ENCODE measurements at places on chromosomes 7 and 10.

GRCh38 chr7:152354061-152354460 is 81.7 kb downstream of the KMT2C start:
- no peaks in the 10 kb centered on the region for H3K27me3 ChIP-seq
- no peak overlapping the region for H3K4me3 ChIP-seq
- H3K36me3 ChIP-seq, result peaks cover 53% of the 10 kb centered on the region

DNA sequence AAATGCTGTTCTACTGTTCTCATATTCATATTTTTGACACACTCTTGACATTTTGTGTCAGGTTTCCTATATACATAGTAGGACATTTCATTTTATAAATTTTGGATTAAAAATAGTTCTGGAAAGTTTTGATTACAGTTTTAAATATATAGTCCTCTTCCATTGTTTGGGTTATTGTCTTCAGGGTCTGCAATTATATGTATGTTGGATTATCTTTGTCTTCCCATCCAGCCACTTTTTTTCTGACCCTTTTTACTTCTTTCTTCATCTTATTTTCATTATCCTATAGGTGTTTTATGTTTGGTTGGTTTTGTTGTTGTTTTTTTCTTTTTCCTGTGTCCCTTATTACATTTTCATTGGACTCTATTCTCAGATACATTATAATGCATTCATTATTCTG is 71.1 kb upstream of the CCDC6 start:
- H3K27me3 ChIP-seq, result no peaks in the 10 kb centered on the region
- H3K4me1 ChIP-seq, result no peaks in the 10 kb centered on the region
- no peak overlapping the region for H3K4me3 ChIP-seq
- no peak overlapping the region for H3K27ac ChIP-seq
- no peaks in the 10 kb centered on the region for H3K36me3 ChIP-seq
- no peak for DNase-seq

- H3K4me1 ChIP-seq, result peaks cover 31% of the 10 kb centered on the region
- H3K4me3 ChIP-seq, result no peak overlapping the region
- no peak for DNase-seq
- H3K36me3 ChIP-seq, result peaks cover 67% of the 10 kb centered on the region
- H3K27ac ChIP-seq, result no peak overlapping the region
Observed at GRCh38 chr7:149021725-149022062, 6.6 kb downstream of the PDIA4 start.

DNA sequence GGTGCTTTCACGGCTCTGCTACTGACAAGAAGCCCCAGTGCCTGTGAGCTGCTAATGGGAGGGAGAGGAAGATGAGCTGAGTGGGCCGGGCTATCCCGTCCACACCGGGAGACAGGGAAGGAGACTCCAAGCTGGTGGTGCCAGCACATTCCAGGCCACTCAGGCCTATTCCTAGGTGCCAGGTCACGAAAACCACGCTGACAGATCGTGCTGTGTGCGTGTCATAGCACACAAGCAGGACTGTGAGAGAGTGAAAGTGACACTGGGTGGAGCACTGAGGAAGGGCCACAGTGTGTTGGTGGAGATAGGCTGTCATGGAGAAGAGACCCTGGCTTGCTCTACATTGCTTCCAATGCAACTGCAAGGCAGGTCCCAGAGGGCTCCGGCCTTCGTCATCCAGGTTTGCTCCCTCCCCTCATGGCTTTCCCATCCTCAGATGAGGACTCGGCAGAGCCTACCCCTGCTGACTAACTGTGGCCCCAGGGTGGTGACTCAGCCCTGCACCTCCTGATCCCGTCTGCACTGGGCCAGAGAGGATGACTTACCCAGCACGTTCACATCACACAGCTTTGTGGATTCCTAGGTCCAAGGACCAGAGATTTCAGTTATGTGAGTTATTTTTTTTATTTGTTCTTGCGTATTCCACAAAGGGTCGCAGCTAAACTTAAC is 167.3 kb downstream of the EGFR start:
- no peaks in the 10 kb centered on the region for H3K4me1 ChIP-seq
- H3K27ac ChIP-seq, result no peak overlapping the region
- DNase-seq, result no peak
- H3K27me3 ChIP-seq, result peaks cover 4% of the 10 kb centered on the region
- H3K4me3 ChIP-seq, result no peak overlapping the region
- no peaks in the 10 kb centered on the region for H3K36me3 ChIP-seq

GRCh38 chr7:80830584-80831285 is 88.1 kb downstream of the SEMA3C start:
- H3K4me1 ChIP-seq, result no peaks in the 10 kb centered on the region
- H3K36me3 ChIP-seq, result no peaks in the 10 kb centered on the region
- no peaks in the 10 kb centered on the region for H3K27me3 ChIP-seq
- no peak for DNase-seq
- H3K4me3 ChIP-seq, result no peak overlapping the region

DNA sequence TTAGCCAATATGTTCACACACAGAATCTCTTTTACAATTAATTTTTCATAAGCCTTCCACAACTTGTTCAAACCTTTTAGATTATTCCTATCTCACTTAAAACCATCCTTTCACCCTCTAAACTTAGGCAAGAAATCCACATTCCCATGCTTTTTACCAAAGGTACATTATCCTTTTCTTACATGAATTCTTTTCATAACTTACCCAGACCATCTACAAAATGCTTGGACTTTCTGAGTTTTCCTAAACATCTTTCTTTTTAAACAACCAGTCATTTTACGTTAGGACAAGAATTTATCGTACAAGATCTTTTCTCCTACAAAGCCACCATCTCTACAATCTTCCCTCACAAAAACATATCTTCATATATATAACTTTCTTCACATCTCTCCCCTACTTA is 18.8 kb upstream of the GARS1 start:
- peaks cover 82% of the 10 kb centered on the region for H3K36me3 ChIP-seq
- H3K27me3 ChIP-seq, result no peaks in the 10 kb centered on the region
- H3K4me3 ChIP-seq, result no peak overlapping the region

GRCh38 chr7:4265676-4266075 is 416.4 kb upstream of the FOXK1 start:
- no peak overlapping the region for H3K4me3 ChIP-seq
- no peak for DNase-seq
- H3K36me3 ChIP-seq, result no peaks in the 10 kb centered on the region
- no peaks in the 10 kb centered on the region for H3K27me3 ChIP-seq
- H3K4me1 ChIP-seq, result no peaks in the 10 kb centered on the region

- H3K27ac ChIP-seq, result no peak overlapping the region
- H3K4me1 ChIP-seq, result no peaks in the 10 kb centered on the region
- no peak overlapping the region for H3K4me3 ChIP-seq
Observed at GRCh38 chr10:71187600-71187999, 24.8 kb upstream of the UNC5B start.

GRCh38 chr10:7388602-7389001 is 22.2 kb downstream of the SFMBT2 start:
- no peak overlapping the region for H3K4me3 ChIP-seq
- H3K27ac ChIP-seq, result peak overlapping the region; percentile 75
- peaks cover 27% of the 10 kb centered on the region for H3K4me1 ChIP-seq

GRCh38 chr7:38303866-38304265 is 30.4 kb upstream of the TARP start:
- H3K4me3 ChIP-seq, result peak overlapping the region; percentile 5
- peaks cover 3% of the 10 kb centered on the region for H3K36me3 ChIP-seq
- no peak for DNase-seq
- H3K27ac ChIP-seq, result no peak overlapping the region

DNA sequence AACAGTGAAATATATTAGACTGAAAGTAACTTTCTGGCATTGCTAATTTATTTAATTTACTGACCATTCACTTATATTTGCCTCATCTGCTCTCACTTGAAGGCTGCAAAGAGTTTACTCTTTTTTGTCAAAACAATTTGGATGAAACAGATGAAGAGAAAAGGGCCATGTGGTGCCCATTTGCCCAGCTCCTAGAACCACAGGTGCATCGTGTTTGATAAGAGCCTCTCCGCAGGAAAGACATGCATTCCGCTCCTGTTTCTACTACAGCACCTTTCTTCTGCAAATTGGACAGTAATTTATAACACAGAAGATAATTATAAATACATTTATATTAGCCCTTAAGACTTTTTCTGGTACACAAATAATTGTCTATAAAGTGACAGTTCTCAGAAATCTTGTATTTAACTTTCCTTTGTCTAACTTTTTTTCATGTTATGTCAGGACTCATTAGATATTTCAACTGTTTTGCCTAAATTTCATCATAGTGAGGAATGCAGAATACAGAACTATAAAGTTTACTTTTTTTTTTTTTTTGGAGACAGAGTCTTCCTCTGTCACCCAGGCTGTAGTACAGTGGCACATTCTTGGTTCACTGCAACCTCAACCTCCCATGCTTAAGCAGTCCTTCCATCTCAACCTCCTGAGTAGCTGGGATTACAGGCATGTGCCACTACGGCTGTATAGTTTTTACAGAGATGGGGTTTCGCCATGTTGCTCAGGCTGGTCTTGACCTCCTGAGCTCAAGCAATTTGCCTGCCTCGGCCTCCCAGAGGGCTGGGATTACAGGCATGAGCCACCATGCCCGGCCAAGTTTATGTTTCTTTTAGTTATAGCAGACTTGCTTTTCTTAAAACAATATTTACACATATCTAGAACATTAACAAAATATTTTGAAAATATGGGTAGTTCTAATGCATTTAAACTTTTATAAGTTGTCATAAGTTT is 869 bp downstream of the LAMB4 start:
- no peak overlapping the region for H3K4me3 ChIP-seq
- H3K36me3 ChIP-seq, result no peaks in the 10 kb centered on the region
- H3K4me1 ChIP-seq, result peaks cover 9% of the 10 kb centered on the region
- peaks cover 24% of the 10 kb centered on the region for H3K27me3 ChIP-seq
- DNase-seq, result no peak
- H3K27ac ChIP-seq, result no peak overlapping the region

- no peak overlapping the region for H3K4me3 ChIP-seq
- H3K27ac ChIP-seq, result no peak overlapping the region
- H3K27me3 ChIP-seq, result no peaks in the 10 kb centered on the region
- H3K36me3 ChIP-seq, result no peaks in the 10 kb centered on the region
Observed at GRCh38 chr7:70093205-70093904, 495.1 kb downstream of the AUTS2 start.

DNA sequence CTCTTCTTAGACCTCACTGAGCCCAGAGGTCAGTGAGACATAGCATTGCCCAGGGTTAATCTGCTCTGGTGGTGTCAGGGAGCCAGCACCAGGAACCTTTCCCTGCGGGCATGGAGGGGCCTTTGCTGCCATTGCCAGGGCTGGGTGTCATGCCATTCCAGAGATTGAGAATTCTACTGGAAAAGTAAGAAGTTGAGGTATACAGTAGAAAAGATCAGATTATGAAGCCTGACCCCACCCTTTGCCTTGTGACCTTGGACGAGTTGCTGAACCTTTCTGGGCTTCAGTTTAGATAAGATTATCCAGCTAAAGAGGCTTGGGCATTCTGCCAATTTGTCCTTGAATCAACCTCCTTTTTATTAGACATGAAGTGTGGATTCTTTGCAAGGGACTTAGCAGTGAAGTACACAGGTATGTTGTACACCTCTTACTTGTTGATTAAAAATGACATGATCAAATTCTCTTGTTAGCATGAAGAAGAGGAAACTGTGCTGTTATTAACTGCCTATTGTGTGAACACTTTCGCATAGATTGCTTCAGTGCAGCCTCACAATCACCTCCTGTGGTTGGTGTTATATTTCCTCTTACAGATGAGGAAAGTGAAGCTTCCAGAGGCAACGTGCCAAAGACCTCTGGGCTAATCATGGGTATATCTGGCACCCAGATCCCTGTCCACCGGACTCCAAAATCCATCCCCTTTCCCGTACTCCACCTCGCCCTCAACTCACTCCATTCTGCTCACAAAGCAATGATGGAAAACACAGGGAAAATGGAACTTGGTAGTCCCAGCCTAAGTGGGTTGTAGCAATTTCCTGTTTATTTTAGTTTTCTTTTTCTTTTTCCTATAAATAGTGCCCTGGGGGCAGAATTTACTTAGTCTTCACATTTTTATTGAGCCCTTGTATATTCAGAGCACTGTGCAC is 151.3 kb downstream of the CAMK1D start:
- no peak overlapping the region for H3K4me3 ChIP-seq
- H3K27me3 ChIP-seq, result peaks cover 5% of the 10 kb centered on the region
- DNase-seq, result no peak

- no peak overlapping the region for H3K27ac ChIP-seq
- no peak for DNase-seq
- H3K36me3 ChIP-seq, result no peaks in the 10 kb centered on the region
- no peak overlapping the region for H3K4me3 ChIP-seq
- peaks cover 10% of the 10 kb centered on the region for H3K4me1 ChIP-seq
Observed at GRCh38 chr10:22158426-22158825, 59.4 kb downstream of the EBLN1 start.

- H3K4me3 ChIP-seq, result peak overlapping the region; percentile 86
- peaks cover 23% of the 10 kb centered on the region for H3K4me1 ChIP-seq
- DNase-seq, result peak; percentile 46
- H3K36me3 ChIP-seq, result no peaks in the 10 kb centered on the region
Observed at GRCh38 chr10:79069325-79070080, 737 bp downstream of the ZMIZ1 start.

- H3K27ac ChIP-seq, result no peak overlapping the region
- H3K27me3 ChIP-seq, result peaks cover 8% of the 10 kb centered on the region
- H3K36me3 ChIP-seq, result no peaks in the 10 kb centered on the region
- DNase-seq, result peak; percentile 34
Observed at GRCh38 chr10:97701438-97702069, 12.0 kb upstream of the MARVELD1 start.

GRCh38 chr7:74033372-74034311 is 5.7 kb downstream of the ELN start:
- H3K4me1 ChIP-seq, result no peaks in the 10 kb centered on the region
- DNase-seq, result no peak
- no peak overlapping the region for H3K27ac ChIP-seq
- no peak overlapping the region for H3K4me3 ChIP-seq
- H3K27me3 ChIP-seq, result peaks cover 27% of the 10 kb centered on the region

DNA sequence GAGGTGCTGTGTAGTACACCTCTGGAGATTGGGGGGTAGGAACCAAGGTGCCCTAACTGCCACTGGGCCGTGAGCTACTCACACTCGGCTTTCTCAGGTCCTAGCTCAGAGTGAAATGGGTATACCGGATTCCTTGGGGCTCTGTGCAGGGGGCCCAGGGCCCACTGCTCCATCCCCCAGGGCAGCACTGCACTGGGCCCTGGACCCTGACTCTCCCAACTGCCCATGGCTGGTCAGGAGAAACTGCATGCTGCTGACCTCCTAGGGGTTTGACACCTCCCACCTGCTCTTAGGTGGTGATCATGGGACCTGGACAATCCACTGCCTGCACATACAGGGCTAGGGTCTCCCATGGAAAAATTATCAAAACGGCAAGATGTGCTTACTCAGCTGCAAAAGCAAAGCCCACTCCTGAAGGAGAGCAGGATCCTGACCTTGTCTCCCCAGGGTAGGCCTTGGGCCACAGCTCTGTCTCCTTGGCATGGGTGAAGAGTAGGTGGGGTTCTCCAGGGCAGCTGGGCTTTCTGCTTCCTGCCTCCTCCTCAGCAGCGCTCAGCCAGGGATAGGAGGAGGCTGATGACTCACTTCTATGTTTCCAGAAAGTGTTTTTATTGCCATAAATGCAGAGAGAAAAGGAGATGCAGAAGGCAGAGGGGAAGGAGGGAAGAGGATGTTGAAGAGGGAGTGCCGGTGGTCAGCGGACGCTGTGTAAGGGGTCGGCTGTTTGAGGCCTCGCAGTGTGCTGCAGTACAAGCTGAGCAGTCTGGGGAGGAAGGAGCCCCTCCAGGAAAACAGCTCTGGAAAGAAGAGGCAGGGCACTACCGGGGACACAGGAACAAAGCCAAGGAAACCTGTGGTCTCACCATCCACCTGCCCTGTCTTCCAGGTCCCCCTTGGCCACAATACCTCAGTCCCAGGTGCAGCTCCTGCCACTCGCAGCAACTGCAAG is 107.8 kb downstream of the ARHGAP22 start:
- no peak overlapping the region for H3K4me3 ChIP-seq
- peaks cover 6% of the 10 kb centered on the region for H3K27me3 ChIP-seq
- H3K4me1 ChIP-seq, result peaks cover 9% of the 10 kb centered on the region
- H3K36me3 ChIP-seq, result no peaks in the 10 kb centered on the region
